ENCODE measurements at places on chromosomes 7 and 10.

- DNase-seq, result no peak
These were observed 41.5 kb downstream of the CYP17A1 start for GRCh38 chr10:102795453-102796406.

DNA sequence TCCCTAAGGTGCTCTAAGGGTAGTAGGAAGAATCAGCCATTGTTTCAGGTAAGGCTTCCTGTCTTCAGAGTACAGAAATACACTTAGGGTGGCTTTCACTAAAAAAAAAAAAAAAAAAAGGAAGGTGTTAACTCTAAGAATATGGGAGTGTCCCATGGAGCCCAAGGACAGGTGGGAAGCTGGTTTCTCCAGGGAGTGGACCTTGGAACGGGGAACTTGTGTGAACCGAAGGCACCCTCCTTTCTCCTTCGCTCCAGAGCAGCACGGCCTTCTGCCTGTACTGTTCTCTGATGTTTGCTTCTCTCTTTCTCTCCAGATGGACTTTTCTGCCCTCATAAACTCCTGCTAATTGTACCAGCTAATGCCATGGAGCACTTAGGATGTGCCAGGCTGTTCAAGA lies 6.2 kb downstream of the OPALIN start:
- DNase-seq, result no peak

DNA sequence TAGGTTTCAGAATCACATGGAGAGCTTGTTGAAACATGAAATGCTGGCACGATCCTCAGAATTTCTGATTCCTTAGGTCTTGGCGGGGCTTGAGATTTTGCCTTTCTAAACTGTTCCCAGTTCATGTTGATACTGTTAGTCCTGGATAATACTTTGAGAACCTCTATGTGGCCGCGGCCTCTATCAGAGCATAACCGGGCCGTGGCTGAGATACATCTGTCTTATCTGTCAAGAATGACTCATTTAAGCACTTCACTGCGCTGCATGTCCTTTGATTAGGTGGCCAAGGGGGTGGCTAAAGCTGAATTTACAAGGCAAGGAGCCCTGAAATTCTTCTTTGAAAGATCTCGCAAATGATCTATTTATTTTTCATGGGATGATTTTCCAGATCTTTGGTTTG lies 66.9 kb downstream of the GALNT17 start:
- no peak for DNase-seq

DNA sequence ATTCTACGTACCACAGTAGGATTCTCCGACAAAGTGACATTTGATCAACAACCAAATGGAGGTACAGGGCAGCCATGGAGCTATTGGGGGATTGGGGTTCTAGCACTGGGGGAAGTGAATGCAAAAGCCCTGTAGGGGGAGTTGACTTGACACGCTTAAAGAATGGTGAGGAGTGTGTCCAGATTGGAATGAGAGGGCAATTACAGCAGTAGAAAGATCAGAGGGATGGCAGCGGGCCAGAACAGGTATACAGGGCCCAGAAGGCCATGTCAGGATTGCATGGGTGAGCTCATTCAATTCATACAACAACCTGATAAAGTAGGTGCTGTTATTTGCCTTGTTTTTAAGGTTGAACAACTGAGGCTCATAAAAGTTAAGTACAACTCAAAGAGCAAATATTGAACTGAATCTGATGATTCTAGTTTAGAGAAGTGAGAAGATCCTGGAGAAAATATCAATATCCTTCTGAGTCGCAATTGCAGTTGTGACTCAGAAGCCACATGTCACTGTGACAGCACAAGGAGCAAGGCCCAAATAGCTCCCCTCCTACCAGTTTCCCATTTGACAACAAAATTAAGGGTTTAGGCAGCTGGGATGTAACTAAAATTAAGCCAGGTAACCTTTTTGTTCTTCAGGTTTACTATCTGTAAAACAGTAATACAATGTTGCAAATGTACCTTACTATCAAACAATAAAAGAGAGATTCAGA lies 28.0 kb upstream of the CTTNBP2 start:
- no peak for DNase-seq

DNA sequence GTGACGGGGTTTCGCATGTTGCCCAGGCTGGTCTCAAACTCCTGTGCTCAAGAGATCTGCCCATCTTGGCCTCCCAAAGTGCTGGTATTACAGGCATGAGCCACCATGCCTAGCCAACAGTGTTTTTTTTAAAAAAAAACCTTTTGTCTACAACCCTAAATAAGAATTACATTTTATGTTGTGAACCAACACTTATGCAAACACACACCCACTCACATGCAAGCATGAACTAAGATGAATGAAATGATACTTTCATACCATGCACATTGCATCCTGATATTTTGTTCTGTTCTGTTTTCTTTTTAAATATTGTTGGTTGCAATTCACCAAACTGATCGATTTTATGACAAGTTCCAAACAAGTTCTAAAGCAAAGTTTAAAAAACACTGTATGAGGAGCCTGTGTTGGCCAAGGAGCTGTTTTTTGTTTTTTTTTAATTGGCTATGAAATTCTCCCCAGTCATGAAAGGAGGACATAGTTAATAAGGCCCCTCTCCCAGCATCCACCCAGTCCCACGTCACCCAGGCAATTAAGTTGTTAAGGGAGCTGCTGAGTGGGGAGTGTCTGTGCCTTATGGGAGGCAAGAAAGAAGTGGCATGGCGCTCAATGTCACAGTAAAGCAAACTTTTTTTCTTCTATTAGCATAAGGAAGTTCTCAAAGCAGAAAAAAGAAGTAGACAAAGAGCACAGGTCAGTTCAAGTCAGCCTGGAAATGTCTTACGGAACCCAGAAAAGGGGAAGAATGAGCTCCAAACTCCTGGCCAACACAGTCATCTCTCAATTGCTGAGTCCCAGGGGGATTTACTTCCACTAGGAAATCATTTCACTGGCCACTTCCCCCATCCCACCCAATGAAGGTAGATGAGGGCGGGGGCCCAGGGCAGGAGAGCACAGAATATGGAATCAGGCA lies 50.1 kb downstream of the NOD1 start:
- DNase-seq, result no peak

All from activated T-cell treated with anti-CD3 and anti-CD28 coated beads for 24 hours (primary cell).